Stimulated activated CD8-positive, alpha-beta memory T cell treated with anti-CD3 and anti-CD28 coated beads, Interleukin-4, amount 100 ng/mL, for 1 hour (primary cell): ENCODE measurements at places on chromosomes 13 and 19.

GRCh38 chr19:49954933-49955332, 6.0 kb downstream of the SIGLEC11 start:
- no peak for DNase-seq

DNA sequence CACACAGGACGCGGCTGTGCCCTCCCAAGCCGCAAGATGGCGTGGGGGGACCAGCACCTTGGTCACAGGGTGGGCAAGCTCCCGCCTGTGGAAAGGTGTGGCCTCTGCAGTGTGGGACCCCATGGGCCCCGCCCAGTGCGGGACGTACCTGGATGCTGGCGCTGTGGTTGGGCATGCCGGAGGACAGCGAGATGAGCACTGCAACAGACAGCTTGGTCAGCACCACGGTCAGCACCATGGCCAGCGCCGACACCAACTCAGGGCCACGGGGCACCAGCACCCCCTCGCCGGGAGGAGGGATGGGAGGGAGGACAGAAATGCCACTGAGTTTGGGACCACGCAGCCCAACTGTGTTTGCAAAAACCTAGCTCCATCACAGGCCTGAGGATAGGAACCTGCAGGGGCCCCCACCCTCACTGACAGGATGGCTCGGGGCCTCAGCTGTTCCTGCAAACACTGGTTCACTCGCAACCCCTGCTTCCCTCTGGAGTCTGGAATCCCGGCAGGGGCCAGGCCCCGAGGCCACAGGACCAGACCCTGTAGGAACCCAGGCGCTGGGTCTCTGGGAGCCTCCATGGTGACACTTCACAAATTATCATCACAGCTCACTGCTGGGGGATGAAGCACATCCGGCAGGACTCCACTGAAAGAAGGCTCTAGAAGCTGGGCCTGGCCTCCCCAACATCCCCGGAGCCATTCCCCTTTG, 27.1 kb downstream of the IZUMO4 start:
- no peak for DNase-seq

DNA sequence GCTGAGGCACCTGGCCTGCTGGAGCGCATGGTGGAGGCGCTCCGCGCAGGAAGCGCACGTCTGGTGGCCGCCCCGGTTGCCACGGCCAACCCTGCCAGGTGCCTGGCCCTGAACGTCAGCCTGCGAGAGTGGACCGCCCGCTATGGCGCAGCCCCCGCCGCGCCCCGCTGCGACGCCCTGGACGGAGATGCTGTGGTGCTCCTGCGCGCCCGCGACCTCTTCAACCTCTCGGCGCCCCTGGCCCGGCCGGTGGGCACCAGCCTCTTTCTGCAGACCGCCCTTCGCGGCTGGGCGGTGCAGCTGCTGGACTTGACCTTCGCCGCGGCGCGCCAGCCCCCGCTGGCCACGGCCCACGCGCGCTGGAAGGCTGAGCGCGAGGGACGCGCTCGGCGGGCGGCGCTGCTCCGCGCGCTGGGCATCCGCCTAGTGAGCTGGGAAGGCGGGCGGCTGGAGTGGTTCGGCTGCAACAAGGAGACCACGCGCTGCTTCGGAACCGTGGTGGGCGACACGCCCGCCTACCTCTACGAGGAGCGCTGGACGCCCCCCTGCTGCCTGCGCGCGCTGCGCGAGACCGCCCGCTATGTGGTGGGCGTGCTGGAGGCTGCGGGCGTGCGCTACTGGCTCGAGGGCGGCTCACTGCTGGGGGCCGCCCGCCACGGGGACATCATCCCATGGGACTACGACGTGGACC, 9.7 kb upstream of the STRN4 start:
- no peak for DNase-seq

GRCh38 chr13:29254626-29255370, 340.7 kb downstream of the SLC7A1 start:
- DNase-seq, result no peak

DNA sequence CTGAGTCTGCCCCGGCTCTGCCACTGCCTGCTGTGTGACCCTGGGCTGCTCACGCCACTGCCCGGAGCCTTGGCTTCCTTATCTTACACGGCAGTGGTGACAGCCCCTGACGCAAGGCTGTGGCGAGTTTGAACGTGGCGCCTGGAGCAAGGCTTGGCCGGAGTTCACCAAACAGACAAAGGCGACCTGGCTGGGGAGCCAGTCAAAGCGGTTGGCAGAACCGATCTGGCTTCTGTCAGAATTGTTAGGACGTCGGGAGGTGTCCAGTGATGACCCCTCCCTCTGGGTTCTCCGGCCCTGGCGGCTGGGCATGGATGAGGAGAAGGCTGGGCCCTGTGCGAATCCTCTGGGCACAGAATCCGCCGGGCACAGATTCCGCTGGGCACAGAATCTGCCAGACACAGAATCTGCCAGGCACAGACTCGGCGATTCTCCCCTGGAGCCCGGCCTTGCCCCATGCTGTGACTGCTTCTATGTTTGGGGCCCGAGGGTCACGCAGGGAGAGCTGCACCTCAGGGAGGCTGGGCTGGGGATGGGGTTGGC, 11.7 kb upstream of the TMEM255B start:
- no peak for DNase-seq

GRCh38 chr13:85798556-85798955, 663 bp downstream of the SLITRK6 start:
- DNase-seq, result no peak

DNA sequence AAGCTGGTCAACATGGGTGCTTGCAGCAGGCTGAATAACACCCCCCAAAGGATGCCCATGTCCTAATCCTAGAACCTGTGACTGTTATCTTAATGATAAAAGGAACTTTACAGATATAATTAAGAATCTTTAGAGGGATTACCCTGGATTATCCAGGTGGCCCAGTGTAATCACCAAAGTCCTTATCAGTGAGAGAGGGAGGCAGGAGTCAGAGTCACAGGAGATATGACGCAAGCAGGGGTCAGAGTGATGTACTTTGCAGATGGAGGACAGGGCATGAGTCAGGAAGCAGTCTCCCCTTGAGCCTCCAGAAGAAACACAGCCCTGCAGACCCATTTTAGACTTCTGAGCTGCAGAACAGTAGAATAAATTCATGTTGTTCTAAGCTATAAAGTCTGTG, 9.8 kb downstream of the ZNF606 start:
- DNase-seq, result no peak

GRCh38 chr19:2639999-2640398, 62.5 kb downstream of the GNG7 start:
- no peak for DNase-seq

DNA sequence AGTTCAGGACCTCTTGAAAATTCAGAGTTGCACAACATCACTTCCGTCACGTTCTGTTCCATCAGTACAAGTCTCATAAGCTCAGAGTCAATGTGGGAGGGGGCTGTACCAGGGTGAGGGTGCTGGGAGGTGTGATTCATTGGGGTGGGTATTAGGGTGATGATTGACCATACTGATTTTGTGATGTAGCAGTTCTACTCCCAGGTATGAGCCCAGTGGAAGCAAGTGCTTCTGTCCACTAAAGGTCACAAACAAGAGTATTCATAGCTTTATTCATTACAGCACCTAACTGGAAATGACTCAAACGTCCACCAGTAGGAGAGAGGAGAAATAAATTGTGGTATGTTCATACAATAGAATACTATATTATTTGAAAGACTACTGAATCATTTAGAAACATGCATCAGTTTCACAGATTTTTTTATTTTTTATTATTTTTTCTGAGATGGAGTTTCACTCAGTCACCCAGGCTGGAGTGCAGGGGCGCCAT, 12.1 kb upstream of the UPF3A start:
- no peak for DNase-seq

DNA sequence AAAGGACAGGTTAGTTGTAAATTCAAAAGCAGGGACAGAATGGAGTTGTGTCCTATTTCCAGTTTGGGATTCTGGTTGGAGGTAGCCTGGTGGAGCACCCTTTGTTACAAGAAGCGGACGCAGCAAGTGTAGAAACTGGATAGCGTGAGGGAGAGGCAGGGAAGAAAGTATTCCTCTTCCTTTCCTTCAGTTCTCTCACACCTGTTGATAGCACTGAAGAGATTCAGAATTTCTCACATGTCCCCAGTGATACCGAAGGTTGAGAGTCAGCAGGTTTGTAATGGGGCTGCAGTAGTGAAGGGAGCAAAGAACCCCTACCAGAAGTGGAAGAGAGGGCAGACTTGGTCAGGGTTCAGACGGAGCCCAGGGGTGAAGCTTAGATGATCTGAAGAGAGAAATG, 399.2 kb downstream of the SPRY2 start:
- no peak for DNase-seq

GRCh38 chr13:51453207-51453958, 547 bp upstream of the INTS6 start:
- peak; percentile 65 for DNase-seq

DNA sequence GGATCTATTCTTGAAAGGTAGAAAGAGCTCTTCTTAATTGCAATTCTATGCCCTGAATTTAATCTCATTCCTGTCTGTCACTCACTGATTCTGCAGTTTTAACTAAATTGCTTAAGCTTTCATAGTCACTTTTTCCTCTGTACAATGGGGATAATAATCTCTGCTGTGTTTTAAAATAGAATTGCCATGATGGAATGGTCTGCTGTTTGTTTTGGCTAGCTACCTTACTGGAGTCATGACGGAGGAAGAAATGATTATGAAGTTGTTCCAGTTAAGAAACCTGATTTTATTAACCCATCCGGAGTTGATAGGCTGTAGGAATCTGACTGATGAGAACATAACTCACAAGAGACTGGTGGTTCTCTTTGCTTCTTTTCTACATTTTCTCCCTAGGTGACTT, 54.9 kb upstream of the ITM2B start:
- DNase-seq, result no peak

DNA sequence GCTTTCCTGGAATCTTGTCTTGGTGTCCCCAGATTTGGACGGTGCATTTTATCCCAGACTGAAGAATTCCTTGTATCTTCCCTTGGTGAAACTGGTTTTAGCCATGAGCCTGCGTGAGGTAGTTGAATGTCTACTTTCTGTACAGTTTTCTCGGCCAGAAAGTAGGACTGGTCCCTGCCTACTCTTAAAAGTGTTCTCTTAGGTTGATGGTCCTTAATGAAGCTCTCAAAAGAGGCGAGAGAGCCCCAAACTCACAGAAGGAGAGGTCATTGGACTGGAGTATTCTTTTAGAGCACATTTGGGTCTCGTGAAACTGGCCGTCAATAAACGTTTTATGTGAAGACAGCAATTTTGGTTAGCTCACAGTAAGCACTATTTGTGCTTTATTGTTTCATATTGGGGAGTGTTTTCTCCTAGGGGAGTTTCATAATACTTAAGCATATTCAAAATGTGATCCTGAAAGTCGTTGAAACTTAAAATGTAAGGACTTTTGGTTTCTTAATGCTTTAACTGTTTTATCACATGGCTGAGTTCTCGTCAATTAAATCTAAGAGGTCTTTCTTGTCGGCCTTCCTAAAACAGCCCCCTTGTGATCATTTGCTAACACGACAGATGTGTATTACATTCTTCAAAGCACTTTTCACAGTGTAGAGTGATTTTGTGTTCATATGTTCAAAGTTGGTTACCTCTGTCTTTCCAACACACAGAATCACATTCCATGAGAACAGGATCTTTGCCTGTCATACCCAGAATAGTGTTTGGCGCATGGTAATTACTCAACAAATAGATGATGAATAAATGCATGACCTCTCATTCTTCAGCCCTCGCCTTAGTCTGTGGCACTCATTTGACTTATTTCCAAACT, 889 bp downstream of the GTF2F2 start:
- no peak for DNase-seq

DNA sequence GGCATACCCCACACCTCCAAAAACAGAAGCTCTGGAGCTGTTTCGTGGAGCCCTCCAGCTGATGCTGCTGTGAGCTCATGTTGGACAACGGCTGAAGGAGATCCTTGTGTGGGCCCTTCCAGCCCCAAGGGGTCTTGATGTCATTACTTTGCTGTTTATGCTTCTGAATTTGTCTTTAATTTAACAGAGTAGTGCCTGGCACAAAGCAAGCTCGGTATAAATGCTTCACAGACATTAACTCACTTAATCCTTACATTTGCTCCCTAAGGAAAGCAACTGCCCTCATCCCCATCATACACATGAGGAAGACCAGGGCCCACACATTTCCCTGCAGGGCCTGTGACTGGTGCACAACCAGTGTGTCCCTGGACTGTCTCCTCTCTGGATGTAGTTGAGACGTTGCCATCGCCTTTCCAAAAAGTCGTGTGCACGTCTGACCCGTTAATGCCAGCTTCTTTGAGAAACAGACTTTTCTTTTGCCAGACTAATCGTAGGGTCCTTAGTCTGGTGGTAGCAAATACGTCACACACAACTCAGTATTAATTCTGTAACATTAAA, 7.6 kb downstream of the COL4A1 start:
- DNase-seq, result no peak

DNA sequence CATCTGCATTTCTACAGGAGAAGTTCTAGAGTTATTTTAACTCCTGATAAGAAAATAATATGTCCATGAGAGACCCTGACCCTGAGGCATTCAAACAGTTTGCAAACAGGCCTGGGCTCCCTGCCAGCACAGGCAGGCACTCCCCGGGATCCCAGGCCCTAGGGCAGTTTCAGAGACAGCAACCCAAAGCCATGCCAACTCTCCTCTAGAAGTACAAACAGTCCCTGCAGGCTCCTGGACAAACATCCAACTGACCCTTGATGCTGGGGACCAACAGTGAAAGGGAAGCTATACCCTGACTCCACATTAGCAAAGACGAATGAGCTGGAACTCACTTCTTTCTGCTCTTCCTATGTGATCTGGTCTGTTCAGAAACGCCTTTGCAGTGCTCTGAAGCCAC, 44.8 kb downstream of the CCDC70 start:
- no peak for DNase-seq

- no peak for DNase-seq
Measured at GRCh38 chr13:103931885-103932284, 865.7 kb upstream of the SLC10A2 start.

DNA sequence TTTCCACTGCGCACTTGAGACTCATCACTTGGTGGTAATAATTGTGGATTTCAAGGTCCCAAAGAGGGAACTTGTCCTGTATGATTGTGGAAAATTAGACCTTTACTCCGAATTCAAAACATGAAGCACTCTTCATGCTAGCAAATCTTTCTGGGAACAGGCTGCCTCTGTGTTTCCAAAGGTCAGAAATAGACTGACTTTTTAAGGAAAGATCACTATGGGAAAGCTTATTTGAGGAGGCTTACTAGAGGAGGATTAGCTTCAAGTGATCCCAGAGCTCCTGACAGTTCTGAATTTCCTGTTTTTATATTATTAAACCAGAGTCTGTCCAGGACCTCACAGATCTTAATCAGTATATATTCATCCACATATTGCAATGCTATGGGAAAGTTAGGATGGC, 5.5 kb downstream of the WDFY2 start:
- no peak for DNase-seq

GRCh38 chr13:109208522-109208921, 577.9 kb downstream of the IRS2 start:
- DNase-seq, result no peak
